ENCODE measurements at places on chromosomes 7 and 10.

GRCh38 chr10:34530778-34531177 lies 284.3 kb downstream of the PARD3 start:
- no peak for DNase-seq

- no peak for DNase-seq
These were observed 7.7 kb downstream of the XPNPEP1 start for GRCh38 chr10:109915566-109915965.

GRCh38 chr7:100865938-100866728 lies 1.1 kb upstream of the TRIP6 start:
- DNase-seq, result no peak

DNA sequence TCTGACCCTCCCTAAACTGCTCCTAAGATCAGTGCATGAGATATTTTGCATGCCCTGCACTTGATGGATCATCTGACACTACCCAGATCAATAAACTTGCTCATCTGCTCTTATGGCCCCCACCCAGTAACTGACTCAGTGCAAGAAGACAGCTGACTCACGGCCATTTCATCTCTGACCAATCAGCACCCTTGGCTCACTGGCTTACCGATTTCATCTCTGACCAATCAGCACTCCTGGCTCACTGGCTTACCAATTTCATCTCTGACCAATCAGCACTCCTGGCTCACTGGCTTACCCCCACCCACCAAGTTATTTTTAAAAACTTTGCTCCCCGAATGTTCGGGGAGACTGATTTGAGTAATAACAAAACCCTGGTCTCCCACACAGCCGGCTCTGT lies 37.2 kb upstream of the OPTN start:
- DNase-seq, result no peak

DNA sequence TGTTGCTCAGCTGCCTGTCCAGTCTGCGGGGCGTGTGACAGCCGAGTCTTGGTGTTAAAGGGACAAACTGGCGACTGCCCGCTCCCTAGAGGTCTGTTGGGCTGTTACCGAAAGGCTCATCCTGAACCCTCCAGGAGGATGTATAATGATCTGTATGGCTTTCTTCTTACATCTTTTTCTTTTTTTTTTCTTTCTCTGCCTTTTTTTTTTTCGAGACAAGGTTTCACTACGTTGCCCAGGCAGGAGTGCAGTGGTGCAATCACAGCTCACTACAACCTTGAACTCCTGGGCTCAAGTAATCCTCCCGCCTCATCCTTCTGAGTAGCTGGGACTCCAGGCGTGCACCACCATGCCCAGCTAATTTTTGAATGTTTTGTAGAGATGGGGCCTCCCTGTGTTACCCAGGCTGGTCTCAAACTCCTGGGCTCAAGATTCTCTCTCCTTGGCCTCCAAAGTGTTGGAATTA lies 857 bp downstream of the INTS15 start:
- DNase-seq, result no peak

DNA sequence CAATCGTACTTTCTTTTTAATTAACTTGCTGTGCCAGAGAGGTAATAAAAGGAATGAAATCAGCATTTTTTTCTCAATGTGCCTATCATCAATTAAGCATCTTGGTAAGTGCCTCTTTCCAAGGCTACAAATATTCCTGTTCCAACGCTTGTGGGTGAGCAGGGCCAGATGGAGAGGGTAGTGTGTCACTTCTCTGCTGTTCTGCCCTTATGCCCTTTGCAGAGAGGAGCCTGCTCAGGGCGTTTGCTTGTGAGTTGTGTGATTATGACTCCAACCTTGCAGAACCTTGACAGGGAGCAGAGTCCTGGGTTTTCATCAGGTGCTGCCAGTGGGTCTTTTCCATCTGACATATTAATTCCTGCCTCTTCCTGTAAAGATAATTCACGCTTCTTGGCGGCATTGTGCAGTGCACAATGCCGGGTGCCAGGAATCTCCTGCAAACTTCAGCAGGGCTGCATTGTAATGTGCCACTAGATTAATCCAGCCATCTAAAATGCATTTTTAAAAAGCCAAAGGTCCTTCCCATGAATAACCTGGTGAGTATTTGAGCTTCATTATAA lies 234.4 kb downstream of the ARHGAP12 start:
- DNase-seq, result no peak

- DNase-seq, result no peak
These were observed 23.7 kb downstream of the UMAD1 start for GRCh38 chr7:7664291-7664690.

- no peak for DNase-seq
These were observed 14.9 kb downstream of the ARHGAP19 start for GRCh38 chr10:97277551-97277950.

DNA sequence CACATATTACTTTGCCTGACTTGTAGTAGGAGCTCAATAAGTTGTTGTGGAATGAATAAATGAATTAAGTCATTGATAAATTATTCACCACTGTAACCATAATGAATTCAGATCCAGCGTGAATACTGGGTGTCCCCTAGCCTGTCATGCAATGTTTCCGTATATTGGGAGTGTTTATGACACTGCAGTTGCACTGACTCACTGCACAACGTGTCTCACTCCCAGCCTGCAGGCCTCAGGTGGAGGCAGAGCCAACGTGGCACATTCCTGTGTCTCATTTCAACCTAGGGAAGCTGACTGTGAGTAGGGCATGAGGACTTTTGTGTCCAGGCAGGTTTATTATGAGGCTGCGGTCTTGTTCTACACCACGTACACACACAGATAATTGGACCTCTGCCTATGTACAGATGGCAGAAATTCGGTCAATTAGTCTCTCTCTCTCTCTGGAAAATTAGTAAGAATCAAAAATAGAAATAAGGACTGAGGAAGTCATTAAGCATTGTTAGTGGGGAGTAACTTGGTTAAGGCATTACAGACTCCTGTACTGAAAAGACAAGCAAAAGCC lies 299.1 kb upstream of the IGFBP3 start:
- DNase-seq, result no peak

- no peak for DNase-seq
These were observed 62.0 kb upstream of the SEMA3A start for GRCh38 chr7:84256571-84256971.

GRCh38 chr10:27470885-27471284 lies 33.2 kb upstream of the RAB18 start:
- DNase-seq, result no peak

DNA sequence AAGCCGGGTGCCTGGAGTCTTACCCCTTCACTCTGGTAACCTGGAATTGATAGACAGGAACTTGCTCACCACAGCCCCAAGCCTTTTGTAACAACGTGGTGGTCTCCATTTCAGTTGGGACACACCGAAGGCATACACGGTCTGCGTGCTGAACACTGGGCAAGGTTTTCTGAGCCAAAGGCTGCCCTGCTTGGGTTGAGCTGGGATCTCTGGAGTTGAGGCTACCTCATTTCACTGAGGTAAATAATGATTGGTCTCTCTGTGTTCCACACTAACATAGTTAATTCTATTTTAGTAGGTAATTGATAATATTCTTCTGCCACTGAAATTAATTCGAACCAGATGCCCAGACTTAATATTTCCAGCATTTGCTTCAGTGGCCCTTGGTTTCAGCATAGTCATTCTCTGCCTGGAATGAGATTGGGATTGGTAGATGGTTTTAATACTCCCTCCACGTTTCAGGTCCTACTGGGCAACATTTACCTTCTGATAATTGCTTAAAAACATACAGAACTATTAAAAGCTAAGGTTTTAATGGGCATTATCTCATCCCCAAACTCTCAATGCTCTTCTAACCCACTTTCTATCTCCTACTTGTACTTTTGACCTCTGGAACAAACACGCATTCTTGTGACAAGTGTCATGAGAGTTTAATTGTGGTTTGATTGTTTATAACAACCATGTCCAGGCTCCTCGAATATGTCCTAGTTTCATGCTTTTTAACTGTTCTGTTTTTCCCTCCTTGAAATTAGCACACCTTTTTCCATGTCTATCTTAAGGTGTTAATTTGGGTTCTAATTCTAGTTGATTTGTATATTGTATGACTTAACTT lies 202.3 kb upstream of the KLF6 start:
- DNase-seq, result no peak

GRCh38 chr10:129717816-129718547 lies 246.1 kb downstream of the EBF3 start:
- DNase-seq, result no peak

DNA sequence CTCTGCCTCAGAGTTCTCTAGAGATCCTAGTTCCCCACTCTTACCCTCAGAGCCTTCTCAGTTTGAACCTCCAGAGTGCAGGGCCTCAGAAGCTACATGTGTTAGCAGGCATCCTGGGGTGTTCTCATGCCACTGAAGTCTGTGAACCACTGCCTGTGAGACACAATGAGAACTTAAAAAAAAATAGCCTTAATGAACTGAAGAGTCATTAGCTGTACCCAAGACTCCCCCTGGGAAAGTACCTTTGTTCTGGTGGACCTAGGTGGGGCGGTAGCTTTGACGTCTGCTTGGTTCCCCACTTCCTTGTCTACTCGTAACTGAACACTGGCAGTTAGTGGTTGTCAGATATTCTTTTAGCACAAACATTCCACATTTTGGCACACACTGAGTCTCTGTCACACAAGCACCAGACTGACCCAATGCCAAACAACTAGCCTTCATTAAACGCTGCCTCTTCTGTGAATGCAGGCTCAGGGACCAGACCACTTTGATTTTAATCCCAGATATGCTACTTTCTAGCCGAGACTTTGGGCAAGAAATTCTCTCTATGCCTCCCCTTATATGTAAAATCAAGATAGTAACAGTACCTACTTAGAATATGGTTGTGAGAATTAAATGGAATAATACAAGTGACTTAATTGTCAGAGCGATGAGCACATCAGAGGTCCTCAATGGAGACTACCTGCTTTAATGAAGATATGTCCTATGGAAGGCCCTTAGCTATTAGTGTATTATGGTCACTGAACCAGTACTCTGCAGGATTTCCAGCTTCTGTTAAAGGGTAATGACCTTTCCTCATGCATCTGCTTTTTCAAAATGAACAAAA lies 75.3 kb upstream of the CC2D2B start:
- no peak for DNase-seq

- DNase-seq, result peak; percentile 81
These were observed 21.7 kb downstream of the CRHR2 start for GRCh38 chr7:30660331-30661255.

GRCh38 chr10:3760083-3760482 lies 24.9 kb downstream of the KLF6 start:
- DNase-seq, result no peak

DNA sequence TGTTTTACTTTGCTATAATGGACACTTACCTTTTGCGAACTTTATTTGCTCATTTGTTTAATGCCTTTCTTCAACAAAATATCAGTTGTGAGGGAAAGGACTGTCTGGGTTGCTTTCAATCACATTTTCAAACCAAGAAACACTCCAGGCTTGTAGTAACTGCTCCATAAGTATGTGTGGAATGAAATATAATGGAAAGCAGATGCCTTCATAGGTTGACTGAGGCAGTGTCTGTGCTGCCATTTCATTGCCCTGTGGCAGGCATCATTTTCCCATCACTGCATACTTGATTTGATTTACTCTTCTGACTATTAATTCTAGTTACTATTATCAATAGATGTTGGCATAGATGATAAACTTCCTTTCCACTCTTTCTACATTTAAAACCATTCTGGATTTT lies 762.3 kb downstream of the CNTNAP2 start:
- no peak for DNase-seq

- no peak for DNase-seq
These were observed 935 bp downstream of the TM9SF3 start for GRCh38 chr10:96585736-96586418.

GRCh38 chr7:130063036-130063435 lies 7.3 kb upstream of the KLHDC10 start:
- peak; percentile 19 for DNase-seq

GRCh38 chr10:110493832-110494426 lies 3.8 kb upstream of the DUSP5 start:
- no peak for DNase-seq

- DNase-seq, result no peak
These were observed at the start of gene NIPSNAP2 for GRCh38 chr7:55964261-55965099. TSS of gene NIPSNAP2 (plus strand) at chr7:55964585. CDS start at chr7:55964610, 25 bp downstream.

DNA sequence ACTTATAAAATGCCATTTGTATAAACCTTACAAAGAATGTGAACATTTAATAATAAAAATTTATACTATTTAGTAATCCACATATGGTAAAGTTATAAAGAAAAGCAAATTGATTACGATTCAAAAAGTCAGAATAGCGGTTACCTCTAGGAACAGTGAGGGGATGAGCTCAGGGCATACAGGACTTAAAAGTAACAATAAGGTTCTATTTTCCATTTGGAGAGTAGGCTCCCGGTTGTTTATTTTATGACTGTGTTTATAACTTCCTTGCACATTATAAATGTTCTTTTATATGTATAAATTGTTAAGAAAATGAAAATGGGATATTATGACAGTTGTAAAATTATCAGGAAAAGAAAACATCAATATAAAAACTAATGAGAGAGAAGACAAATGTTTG lies 135.7 kb downstream of the AVL9 start:
- DNase-seq, result no peak

GRCh38 chr10:77401683-77402082 lies 235.9 kb downstream of the KCNMA1 start:
- DNase-seq, result no peak

DNA sequence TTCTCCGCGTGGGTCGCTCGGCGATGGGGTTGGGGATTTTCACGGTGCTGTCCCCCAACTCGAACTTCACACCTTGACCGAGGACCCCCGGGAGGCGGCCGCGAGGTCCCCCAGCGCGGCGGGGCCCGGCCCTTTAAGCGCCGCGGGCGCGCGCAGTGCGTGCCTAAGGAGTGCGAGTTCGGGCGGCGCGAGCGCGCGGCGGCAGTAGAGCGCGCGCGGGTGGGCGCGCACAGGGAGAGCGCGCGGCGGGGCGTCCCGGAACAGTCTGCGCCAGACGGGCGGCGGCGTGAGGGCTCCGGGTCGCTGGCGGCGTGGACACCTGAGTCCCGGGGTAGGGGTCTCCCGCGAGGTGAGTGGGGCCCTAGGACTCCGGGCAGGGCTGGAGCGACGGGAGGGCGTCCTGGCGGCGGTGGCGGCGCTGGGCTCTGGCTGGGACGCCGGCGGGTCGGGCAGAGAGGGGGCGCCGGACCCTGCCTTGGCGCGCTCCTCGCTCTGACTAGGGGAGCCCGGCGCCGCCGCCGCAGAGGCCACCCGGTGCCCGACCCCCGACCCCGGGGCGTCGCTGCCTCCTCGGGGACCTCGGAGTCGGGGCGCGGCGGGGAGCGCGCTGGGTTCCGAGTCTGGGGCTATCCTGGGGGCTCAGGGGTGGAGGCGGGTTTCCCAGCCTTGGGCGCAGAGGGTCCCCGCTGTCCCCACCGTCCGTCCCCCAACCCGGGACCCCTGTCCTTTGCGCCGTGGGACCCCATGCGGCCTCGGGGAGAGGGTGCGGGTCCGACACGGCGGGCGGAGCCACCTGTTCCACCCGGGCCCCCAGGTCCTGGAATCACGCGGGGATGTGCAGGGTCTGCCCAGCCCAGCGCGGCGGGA lies at the start of gene PROSER2:
Gene PROSER2, plus strand, starts transcription at position 235 of the 867 bp plus-strand sequence. CDS start 28,722 bp downstream, outside the sequence.
- DNase-seq, result no peak

DNA sequence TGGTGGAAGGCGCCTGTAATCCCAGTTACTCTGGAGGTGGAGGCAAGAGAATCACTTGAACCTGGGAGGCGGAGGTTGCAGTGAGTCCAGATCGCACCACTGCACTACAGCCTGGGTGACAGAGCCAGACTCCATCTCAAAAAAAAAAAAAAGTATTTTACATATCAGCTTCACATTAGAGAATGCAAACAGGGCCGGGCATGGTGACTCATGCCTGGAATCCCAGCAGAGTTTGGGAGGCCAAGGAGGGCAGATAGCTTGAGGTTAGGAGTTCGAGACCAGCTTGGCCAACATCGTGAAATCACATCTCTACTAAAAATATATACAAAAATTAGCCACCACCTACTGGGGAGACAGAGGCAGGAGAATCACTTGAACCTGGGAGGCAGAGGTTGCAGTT lies 31.6 kb downstream of the USP54 start:
- DNase-seq, result no peak

Data from NCI-H524 treated with DMSO at 0.1 percent for 48 hours (cell line).